Activated naive CD8-positive, alpha-beta T cell treated with anti-CD3 and anti-CD28 coated beads, Interleukin-2, amount 10 ng/mL, durations not matched to agents 7 days and 5 days (primary cell): ENCODE measurements at places on chromosomes 12 and 14. TPM values are rescaled to one million over a fixed set of nuclear protein-coding genes. Genes with fewer than 3 reads are reported as not detected.
A peak's percentile ranks its signal among the peaks of the same experiment; 100 is the strongest.

DGKA gene
- 783 TPM for total RNA-seq

GARIN6 gene
- total RNA-seq, result not detected

LTA4H gene
- 50.7 TPM for total RNA-seq

GPRC5A gene
- not detected for total RNA-seq

PCBP2 gene
- 824 TPM for total RNA-seq

CACNA2D4 gene
- total RNA-seq, result 10.4 TPM

CNTN1 gene
- not detected for total RNA-seq

MEG3 gene
- total RNA-seq, result not detected

B4GALNT3 gene
- 4.4 TPM for total RNA-seq

GRCh38 chr12:1445807-1446206 lies 148.6 kb downstream of the FBXL14 start:
- H3K27me3 ChIP-seq, result no peaks in the 10 kb centered on the region
- H3K4me3 ChIP-seq, result no peak overlapping the region
- no peak overlapping the region for H3K27ac ChIP-seq
- peaks cover 2% of the 10 kb centered on the region for H3K36me3 ChIP-seq
- H3K4me1 ChIP-seq, result no peaks in the 10 kb centered on the region

- no peaks in the 10 kb centered on the region for H3K27me3 ChIP-seq
- H3K27ac ChIP-seq, result no peak overlapping the region
- H3K36me3 ChIP-seq, result no peaks in the 10 kb centered on the region
- no peak overlapping the region for H3K4me3 ChIP-seq
Measured at GRCh38 chr12:99282086-99282485, 365.5 kb upstream of the GARIN6 start.

GRCh38 chr12:104944252-104944651 lies 13.8 kb downstream of the SLC41A2 start:
- H3K27ac ChIP-seq, result no peak overlapping the region
- H3K4me1 ChIP-seq, result no peaks in the 10 kb centered on the region
- DNase-seq, result no peak
- no peak overlapping the region for H3K4me3 ChIP-seq

- no peak overlapping the region for H3K27ac ChIP-seq
- peaks cover 11% of the 10 kb centered on the region for H3K27me3 ChIP-seq
- H3K36me3 ChIP-seq, result no peaks in the 10 kb centered on the region
- no peak for DNase-seq
Measured at GRCh38 chr12:8665759-8666158, 3.1 kb upstream of the MFAP5 start.

DNA sequence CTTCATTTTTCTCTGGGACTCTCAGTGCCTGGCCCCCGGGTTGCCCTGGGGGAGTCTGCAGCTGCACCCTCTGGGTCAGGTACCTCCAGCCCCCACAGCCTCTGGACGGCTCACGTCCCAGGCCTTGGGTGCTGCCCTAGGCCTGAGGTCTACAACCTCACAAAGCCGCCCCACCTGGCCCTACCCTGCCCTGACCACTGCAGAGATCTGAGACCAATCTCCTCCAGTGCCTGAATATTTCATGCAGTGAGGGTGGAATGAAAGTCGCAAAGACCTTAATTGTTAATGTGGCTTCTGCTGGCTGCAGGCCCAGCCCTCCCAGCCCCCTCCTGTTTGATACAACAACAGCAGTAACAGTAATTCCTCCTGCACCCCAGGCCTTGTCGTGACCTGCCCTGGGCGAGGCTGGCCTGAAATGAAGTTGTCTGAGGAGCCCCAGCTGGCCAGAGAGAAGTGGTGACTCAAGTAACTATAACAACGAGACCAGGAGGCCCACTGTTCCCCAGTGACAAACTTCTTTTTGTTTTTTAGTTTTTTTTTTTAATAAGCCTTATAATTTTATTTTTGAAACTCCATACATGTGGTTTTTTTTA lies 8.8 kb upstream of the CCDC85C start:
- peaks cover 16% of the 10 kb centered on the region for H3K27me3 ChIP-seq

DNA sequence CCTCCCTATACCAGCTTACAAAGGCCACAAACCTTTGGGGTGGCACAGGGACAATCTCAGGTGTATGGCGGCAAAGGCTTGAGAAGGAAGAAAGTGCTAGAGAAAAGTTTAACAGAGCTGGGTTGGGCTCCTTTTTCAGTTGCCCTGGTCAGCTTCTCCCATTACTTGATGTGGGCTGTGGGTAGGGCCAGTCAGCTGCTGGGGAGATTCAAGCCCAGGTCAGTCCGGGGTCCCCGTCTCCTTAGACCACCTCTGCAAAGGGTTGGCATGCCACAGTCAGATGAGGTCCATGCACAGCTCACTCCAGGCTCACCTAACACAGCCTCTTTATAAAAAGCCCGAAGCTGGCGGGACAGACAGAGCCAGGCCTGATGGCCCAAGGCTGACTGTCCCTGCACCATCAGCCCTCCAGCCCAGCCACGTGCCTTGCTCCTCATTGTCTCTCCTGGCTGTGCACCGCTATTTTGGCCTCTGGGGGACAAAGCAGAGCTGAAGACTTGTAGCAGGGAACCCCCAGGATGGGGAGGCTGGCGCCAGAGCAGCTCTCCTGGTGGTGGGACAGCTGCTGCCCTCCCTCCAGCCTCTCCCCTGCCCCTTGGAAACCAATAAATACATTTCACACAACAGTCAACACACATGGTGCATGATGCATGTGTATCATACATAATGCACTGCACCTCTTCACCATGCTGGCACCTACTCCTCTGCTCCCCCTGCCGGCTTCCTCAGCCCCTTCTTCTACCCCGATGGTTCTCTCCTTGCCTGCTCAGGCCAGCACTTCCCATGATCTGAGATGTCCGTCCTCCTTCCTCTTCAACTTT lies 61.7 kb upstream of the DDX11 start:
- no peak for DNase-seq
- H3K4me1 ChIP-seq, result no peaks in the 10 kb centered on the region
- no peak overlapping the region for H3K27ac ChIP-seq
- peaks cover 8% of the 10 kb centered on the region for H3K27me3 ChIP-seq
- no peak overlapping the region for H3K4me3 ChIP-seq

- H3K4me1 ChIP-seq, result peaks cover 39% of the 10 kb centered on the region
- no peaks in the 10 kb centered on the region for H3K27me3 ChIP-seq
- peak overlapping the region; percentile 98 for H3K4me3 ChIP-seq
- peak overlapping the region; percentile 98 for H3K27ac ChIP-seq
- peaks cover 37% of the 10 kb centered on the region for H3K36me3 ChIP-seq
Measured at GRCh38 chr12:55929306-55929791, 1.6 kb upstream of the DGKA start.

GRCh38 chr14:71497645-71498086 lies 434.6 kb upstream of the RGS6 start:
- DNase-seq, result no peak
- H3K4me3 ChIP-seq, result no peak overlapping the region
- no peak overlapping the region for H3K27ac ChIP-seq
- H3K4me1 ChIP-seq, result peaks cover 16% of the 10 kb centered on the region
- no peaks in the 10 kb centered on the region for H3K27me3 ChIP-seq

- H3K4me1 ChIP-seq, result peaks cover 19% of the 10 kb centered on the region
- DNase-seq, result no peak
- H3K27ac ChIP-seq, result no peak overlapping the region
- peaks cover 4% of the 10 kb centered on the region for H3K36me3 ChIP-seq
Measured at GRCh38 chr12:76967181-76967885, 88.5 kb upstream of the CSRP2 start.

GRCh38 chr14:77067632-77068516 lies 30.2 kb upstream of the CIPC start:
- peaks cover 11% of the 10 kb centered on the region for H3K27me3 ChIP-seq
- H3K4me3 ChIP-seq, result no peak overlapping the region
- DNase-seq, result peak; percentile 71
- no peak overlapping the region for H3K27ac ChIP-seq

DNA sequence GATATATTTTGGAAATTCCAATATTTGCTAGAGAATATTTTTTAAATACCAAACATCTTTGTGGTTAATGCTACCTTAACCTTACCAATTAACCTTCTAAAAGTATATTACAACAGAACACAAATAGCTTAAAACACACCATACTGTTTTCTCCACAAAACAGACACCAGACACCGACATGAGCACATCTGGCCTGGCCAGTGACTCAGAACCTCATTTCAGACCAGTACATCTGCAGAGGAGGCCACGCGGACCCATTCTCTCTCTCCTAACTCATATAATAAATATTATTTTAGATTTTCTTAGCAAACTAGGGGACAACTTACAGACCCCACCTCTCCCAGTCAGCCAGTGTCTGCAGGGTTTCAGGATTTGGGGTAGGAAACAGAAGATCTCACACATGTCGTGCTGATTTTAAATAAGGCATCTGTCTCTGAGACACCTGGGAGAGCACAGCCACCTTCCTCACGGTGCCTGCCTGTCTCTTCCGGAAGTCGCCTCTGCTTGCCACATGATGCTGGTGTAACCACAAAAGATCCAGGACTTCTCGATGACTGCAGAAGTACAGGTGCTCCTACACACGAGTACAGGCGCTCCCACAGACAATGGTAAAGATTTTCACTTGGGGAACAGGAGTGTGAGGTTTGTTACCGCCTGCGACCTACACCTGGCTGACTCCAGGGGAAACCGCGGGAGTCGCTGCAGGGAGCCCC lies 9.7 kb upstream of the ANKLE2 start:
- H3K4me1 ChIP-seq, result peaks cover 33% of the 10 kb centered on the region
- peaks cover 23% of the 10 kb centered on the region for H3K36me3 ChIP-seq
- no peaks in the 10 kb centered on the region for H3K27me3 ChIP-seq
- peak overlapping the region; percentile 42 for H3K4me3 ChIP-seq

DNA sequence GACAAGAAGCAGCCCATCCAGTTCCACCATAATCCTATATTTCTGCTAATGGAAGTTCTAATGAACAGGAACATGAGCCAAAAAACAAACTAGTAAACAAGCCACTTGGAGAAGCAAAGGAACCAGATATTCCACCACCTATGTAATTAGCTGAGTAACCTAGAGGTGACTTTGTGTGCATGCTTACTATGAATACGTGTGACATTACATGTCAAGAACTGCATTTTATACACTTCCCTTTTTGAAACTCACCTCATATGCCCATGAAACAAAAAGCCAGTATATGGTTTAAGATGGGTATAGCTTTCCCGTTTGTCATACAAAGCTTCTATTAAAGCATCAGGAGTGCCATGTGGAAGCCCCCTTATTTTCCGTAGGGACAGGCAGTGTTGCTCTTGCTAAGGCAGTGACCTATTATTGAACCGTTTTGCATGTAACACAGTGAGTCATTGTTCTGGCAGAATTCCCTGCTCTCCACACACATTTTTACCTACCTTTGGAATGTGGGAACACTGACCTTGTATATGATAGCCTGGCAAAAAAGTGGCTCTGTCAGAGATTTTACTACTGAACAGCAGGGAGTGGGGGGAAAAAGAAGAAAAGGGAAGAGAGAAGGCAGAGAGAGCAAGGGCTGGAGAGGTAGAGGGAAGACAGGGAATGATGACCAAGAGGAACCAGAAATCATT lies 34.8 kb upstream of the FRMD6 start:
- no peaks in the 10 kb centered on the region for H3K4me1 ChIP-seq
- no peak overlapping the region for H3K27ac ChIP-seq
- H3K36me3 ChIP-seq, result no peaks in the 10 kb centered on the region
- no peak for DNase-seq
- peaks cover 11% of the 10 kb centered on the region for H3K27me3 ChIP-seq

DNA sequence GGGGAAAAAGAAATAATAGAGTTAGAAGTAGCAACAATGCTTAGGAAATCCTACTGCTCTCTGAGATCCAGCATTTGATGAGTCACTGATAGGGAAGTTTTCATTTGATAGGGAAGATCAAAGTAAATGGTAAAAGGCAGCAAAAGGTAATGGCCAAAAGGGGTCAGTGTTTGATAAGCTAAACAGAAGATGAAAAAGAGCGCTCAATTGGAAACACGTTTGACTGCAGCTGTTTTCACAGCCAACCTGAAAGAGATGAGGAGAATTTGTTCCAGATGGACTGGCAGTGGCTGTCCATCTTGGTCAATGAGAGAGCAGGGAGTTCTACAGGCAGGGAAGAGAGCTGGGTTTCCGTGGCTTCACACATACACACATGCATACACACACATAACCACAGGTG lies 264.2 kb downstream of the TMEM132C start:
- H3K27ac ChIP-seq, result no peak overlapping the region
- DNase-seq, result no peak
- H3K36me3 ChIP-seq, result no peaks in the 10 kb centered on the region
- no peaks in the 10 kb centered on the region for H3K4me1 ChIP-seq

GRCh38 chr14:64704743-64705380 lies 638 bp downstream of the PLEKHG3 start:
- H3K4me3 ChIP-seq, result peak overlapping the region; percentile 63
- H3K27me3 ChIP-seq, result peaks cover 72% of the 10 kb centered on the region
- peak; percentile 55 for DNase-seq
- H3K27ac ChIP-seq, result no peak overlapping the region
- H3K4me1 ChIP-seq, result peaks cover 37% of the 10 kb centered on the region

DNA sequence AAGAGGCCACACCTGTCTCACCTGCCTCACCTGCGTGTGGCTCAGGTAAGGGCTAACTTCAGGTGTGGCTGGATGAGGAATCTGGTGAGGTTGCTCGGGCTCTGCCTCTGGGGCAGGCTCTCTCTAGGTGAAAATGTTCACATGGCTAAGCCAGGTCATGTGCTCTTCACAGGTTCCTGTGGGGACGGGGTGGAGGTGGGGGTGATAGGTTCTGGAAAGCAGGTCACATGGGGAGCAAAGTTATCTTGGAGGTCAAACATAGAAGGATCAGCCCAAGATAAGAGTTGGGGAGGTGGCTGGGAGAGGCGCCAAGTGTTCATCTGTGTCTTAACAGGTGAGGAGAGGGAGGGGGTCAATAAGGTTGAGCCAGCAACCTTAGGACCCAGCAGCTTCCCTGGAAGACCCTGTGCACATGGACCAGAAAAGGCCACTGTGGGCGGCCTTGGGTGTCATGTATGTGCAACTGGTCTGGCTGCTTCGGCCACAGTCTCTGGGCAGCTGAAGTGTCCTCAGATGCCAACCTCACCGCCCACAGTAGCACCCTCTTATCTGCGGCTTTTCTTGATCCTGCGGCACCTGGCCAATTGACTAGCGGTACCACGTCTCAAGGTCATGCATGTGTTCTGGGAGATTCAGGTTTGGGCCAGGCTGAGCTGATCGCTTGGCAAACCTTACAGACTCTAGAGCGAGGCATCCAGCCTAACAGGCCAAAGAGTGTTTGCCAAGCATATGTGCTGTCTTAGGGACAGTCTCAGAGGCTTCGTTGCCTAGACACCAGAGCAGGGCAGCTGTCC lies 60.5 kb downstream of the CACNA1C start:
- H3K27ac ChIP-seq, result no peak overlapping the region
- no peaks in the 10 kb centered on the region for H3K27me3 ChIP-seq
- no peak for DNase-seq
- no peaks in the 10 kb centered on the region for H3K4me1 ChIP-seq
- H3K4me3 ChIP-seq, result no peak overlapping the region
- H3K36me3 ChIP-seq, result no peaks in the 10 kb centered on the region

GRCh38 chr12:45849289-45849688 lies 119.8 kb downstream of the ARID2 start:
- H3K27ac ChIP-seq, result no peak overlapping the region
- no peaks in the 10 kb centered on the region for H3K4me1 ChIP-seq
- peaks cover 43% of the 10 kb centered on the region for H3K36me3 ChIP-seq
